ENCODE measurements at places on chromosomes 3 and 15.

DNA sequence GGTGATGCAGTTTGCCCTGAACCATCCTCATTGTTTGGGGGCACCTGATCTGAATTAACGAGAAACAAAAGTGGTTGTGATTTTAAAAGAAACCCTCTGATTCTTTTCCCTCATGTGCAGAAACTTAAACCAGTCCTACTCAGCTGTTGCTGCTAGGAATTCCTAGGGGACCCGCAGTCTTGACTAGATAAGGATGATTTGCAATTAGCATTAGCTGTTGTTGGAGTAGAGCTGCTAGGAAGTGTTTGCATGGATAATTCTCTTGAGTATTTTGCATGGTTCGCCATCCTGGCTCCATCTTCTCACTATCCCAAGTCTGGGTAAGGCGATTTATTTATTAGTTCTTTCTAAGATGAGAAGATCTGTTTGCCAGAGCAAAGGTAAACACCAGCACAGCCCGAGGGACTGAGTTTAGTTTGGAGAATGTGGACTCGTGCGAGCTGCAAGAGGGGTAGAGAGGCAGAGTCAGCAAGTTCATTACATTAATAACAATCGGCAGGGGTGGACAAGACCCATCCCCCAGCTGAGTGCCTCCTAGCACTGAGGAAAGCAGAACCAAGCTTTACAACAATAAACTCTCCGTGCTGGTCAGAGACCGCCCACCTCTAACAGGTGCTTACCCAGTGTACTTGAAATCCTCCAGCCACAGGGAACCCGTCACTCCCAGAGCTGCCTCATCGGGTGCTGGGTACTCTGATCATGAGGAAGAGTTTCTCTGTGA lies 4.1 kb downstream of the FGD5 start:
- DNase-seq = no peak

GRCh38 chr3:57421336-57421735 lies 122.8 kb downstream of the DNAH12 start:
- no peak for DNase-seq

DNA sequence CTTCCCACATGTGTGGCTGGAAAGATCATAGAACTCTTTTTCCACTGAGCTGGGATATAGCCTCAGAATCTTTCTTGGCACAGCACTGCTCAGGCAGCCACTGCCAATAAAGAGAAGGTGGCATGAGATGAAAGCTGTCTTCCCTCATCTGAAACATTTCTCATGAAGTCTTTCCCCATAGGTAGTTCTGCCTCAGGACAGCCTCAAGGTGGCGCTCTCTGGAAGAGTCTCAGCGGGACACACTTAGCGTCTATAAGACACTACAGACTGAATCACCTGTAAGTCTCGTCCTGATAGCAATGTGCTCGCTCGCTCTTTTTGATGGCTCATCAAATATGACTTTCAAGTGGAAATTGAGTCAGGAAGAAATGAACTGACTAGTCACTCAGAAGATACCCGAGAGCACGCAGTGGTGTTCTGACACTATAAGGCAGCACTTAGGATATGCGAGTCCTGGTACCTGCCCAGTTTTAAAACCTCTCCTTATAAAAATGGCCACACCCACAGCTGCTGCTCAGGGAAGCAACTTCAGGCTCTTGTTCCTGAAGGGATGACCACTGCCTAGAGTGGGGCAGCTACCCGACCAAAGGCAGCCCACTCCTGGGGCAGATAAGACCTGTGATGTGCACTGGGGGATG lies 269.5 kb downstream of the SUCLG2 start:
- no peak for DNase-seq

GRCh38 chr3:25437953-25438352 lies 9.9 kb downstream of the RARB start:
- DNase-seq = no peak

DNA sequence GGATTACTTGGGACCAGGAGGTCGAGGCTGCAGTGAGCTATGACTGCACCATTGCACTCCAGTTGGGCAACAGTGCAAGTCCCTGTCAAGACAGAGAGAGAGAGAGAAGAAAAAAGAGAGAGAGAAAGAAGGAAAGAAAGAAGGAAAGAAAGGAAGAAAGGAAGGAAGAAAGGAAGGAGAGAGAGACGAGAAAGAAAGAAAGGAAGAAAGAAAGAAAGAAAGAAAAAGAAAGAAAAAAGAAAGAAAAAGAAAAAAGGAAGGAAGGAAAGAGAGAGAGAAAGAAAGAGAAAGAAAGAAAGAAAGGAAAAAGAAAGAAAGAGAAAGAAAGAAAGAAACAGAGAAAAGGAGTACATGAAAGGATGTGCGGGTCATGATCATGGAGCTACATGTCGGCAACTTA lies 80.2 kb downstream of the ATP13A4 start:
- DNase-seq = no peak

DNA sequence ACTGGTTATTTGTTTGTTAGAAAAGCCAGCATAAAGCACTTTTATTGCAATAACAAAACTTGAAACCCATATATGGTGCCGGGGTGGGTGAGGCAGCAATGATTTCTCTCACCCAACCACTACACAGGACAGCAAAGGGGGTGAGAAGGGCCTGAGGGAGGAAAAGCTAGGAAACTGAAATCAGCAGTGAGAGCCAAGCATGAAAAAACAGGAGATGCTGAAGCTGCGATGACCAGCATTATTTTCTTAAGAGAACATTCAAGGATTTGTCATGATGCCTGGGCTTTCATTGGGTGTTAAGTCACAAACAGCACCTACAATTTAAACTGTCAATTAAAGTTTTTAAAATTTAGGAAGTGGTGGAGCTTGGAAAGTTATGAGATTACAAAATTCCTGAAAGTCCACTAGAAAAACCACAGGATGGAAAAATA lies 11.9 kb upstream of the TM4SF4 start:
- no peak for DNase-seq

DNA sequence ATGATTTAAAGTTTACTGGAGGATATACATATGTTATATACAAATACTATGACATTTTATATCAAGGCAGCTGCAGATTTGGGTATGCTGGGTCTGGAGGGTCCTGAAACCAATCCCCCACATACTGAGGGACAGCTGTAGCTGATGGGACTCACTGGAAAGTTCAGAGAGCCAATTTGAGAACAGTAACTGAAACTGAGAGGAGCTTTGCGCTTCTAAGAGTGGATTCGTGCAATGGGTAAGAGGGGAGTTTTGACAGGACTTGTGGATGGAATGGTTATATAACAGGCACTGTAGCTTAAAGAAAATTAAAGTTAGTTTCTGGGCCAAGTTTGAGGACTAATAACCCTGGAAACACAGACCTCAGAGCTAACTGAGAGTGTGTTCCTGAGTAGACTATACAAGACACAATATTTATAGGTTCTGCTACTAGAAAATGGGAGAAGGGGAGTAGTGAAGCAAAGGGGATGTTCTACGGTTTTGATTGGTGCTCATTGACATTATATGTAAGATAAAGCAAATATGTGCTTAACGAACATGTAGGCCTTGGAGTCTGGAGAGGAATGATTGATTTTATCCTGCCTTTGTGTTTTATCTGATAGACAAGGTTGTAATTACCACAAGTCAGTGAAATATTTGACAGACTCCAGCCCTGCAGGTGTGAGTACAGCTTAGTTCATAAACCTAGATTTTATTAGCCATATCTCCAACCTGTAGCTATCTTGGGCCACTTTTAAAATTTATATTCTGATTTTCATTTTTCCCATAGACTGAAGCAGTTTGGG lies 4.8 kb upstream of the ZMAT3 start:
- no peak for DNase-seq

GRCh38 chr15:68559345-68560310 lies 19.2 kb upstream of the CORO2B start:
- DNase-seq = no peak

GRCh38 chr3:78683284-78683683 lies 1084.5 kb downstream of the ROBO1 start:
- no peak for DNase-seq

Data from SIG-M5 (cell line).